EH (cell line): ENCODE measurements at places on chromosomes 7 and 10.
A peak's percentile ranks its signal among the peaks of the same experiment; 100 is the strongest.

GRCh38 chr7:85074-85882 is 107.1 kb upstream of the FAM20C start:
- DNase-seq, result peak; percentile 45

DNA sequence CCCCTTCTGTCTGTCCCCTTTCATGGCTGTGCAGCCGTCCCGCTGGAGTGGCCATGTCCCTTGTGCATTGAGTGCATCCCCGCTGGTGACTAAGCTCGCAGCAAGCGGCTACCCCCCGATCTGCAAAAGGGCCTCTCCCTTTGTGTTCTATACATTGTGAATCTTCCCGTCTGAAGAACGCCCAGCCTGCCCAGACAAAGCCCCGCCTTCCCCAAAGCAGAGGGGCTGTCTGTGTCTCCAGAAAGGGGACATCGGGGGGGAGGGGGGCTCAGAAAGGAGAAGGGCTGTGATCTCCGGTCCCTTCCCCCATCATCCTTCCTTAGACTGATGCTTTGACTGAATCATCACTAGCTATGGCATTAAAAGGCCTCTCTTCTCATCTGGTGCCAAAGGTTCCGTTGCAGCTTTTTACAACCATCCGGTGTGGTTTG is 11.9 kb downstream of the NPTX2 start:
- DNase-seq, result no peak

GRCh38 chr10:77084431-77085144 is 553.0 kb downstream of the KCNMA1 start:
- DNase-seq, result no peak

DNA sequence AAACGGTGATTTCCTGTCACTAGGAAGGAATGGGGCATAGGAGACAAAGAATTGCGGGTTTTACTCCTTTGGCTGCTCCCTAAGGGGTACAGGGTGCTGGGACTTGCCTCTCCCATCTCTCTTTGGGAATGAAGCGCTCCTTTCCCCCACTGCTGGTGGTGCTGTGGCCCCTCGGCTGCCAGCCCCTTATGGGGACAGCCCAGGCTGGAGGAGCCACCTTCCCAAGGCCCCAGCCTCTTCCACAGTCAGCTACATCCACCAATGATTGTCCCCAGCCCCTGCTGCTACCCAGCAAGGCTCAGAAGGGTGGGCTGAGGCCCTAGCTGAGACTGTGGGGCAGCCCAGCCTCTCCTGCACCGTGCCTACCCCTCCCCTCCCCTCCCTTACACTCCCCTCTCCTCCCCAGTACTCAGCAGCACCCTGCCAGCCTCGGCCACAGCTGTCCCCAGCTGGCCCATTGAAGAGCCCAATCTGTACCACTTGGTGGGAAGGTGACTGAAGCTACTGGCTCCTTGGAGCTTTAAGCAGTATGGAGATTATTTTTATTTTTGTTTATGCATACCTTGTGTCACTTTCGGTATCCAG is 19.0 kb downstream of the PRKAG2 start:
- no peak for DNase-seq

- no peak for DNase-seq
Measured at GRCh38 chr7:5068521-5068920, 22.9 kb downstream of the RBAK start.

DNA sequence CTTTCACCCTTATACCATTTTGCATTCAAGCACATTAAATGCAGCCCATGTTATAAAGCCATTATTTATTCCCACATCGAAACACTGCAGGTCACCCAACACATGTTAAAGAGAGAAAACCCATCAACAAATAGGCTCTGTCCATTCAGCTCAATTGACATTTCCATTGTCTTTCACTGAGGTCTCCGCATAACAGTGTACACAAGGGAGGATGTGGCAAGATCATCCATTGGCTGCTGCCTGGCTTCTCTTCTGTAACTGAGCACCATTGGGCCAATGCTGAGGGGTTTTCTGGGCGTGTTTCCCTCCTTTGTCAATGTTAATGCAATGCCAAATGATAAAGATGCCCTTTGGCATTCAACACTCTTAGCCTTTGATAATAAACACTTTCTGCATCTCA is 278.1 kb upstream of the SP4 start:
- DNase-seq, result no peak

DNA sequence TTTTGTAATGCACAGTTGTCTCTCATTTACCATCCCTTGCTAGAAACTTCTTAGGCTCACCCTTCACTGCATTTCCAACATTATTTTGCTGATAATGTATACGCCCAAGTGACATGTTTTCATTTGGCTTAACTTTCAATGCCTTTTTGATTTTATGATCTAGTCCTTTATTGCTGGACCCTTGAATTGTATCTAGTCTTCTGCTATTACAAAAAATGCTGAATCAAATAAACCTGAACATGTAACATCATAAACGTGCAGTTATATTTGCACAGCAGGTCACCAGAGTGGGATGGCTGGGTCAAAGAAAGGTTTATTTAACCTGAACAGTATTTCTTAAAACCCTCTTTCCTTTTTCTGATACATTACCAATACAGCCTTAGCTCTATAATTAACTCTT is 63.0 kb downstream of the MINDY3 start:
- DNase-seq, result no peak

DNA sequence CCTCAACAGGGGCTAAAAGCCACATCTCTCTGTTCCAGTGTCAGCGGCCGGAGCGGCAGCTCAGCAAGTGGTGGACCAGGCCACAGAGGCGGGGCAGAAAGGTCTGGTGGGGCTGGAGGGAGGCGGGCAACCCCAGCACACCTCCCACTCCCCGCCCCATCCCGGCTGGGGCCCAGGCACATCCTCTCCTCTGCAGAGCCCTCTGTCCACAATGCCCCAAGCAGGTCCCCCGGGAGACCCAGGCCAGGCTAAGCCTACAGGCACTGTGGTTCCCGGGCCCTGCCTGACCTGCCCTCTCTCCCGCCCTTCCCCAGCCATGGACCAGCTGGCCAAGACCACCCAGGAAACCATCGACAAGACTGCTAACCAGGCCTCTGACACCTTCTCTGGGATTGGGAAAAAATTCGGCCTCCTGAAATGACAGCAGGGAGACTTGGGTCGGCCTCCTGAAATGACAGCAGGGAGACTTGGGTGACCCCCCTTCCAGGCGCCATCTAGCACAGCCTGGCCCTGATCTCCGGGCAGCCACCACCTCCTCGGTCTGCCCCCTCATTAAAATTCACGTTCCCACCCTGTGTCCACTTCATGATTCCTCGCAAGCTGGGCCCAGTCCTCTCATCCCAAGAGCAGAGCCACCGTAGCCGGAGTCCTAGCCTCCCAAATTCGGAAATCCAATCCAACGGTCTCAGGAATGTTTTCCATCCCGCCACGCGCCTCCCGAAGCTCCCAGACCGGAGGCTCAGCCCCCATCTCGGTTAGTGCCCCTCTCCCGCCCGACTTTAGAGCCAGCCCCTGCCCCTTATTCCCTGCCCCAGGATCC is 2.1 kb downstream of the ADIRF start:
- DNase-seq, result peak; percentile 85

DNA sequence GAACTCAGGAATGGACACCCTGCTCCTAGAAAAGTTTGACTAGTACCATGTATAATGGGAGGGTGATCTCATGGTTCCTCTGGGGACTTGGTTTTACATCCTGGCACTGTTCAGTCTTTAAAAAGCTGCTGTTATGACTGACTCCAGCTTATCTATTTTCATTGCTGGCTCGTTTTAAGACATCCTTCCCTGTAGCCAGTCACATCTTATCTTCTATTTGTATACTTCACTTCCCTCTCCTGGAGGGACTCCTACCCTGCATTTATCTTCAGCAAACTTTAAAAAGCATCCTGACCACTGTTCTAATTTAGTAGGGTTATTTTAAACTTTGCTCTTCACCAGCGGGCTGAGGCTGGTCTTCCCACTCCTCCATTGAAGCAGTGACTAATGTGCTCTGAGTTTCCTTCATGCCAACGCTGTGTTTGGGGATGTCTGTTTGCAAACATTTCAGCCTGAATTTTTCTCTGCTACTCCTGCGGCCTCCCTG is 72.9 kb upstream of the ARMC3 start:
- peak; percentile 18 for DNase-seq

DNA sequence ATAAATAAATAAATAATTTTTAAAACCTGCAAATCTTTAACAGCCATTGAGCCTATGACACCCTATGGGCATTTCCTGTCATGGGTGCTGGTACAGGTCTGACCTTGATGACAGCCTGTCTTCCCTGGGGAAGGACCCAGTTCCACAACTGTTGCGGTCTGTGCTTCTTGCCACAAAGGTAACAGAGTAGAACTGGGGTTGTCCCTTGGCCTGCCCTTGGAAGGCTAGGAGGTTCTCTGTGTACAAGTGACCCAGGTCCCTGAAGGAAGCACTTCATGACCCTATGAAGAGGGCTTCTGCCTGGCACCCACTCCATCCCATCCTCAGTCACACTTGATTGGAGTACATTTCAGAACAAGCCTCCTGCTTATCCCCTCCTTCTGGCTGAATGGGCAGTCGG is 66.9 kb downstream of the OGDH start:
- no peak for DNase-seq

GRCh38 chr7:18402488-18403183 is 92.9 kb upstream of the HDAC9 start:
- peak; percentile 86 for DNase-seq

DNA sequence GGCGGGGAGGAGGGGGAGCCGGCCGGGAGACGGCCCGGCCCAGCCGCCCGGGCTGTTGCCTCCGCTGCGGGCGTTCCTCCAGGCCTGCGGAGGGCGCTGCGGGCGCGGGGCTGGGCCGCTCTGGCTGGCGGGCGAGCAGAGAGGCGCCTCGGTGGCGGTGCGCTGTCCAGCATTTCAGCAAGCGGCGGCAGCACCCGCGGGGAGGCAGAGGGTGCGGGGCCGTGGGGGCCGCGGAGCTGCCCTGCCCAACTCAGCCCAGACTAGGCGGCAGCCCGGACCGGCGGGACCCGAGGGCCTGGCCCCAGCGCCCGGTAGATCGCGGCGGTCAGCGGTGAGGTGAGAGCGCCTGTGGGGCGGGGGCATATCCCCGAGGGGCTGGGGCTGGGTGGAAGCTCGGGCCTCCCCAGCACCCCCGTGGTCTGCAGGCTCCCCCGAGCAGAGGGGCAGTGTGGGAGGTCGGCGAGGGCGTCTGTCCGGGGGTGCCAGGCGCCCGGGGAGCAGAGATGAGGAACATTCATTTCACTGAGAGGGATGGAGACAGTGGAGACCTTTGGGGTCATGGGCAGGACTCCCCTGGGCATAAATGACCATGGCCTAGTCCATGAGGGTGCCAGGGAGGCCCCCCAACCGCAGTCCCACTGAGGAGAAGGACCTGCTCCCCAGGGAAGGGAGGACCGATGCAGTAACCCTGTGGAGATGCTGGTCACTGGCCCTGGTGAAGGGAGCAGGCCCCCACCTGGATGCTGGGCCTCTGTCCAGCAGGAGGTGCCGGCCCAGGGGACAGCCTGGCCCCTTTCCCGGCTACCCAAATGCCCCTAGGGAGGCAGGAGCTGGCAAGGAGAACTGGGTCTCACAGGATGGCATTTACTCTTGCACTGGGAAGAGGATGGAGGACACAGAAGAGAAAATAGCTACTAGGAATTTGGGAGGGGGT is at the start of gene SRRM3:
Gene SRRM3 (plus strand): TSS at position 165 of the 934 bp plus-strand sequence. CDS start 33,171 bp downstream, outside the sequence.
- DNase-seq, result peak; percentile 71

GRCh38 chr7:141128506-141128905 is 54.6 kb downstream of the TMEM178B start:
- DNase-seq, result no peak

DNA sequence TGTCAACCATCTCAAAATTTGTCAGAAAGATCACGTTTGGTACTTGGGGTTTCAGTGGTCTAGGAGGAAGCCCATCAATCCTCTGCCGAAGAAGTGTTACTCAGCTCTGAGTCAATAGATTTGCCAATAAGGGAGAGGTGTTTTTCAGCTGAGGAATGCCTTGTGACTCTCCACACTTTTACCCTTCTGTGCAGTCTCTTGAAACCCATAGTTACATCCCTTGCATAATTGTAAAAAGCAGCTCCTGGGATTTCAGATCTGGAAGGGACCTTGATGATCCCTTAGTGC is 47.5 kb downstream of the INSYN2A start:
- DNase-seq, result peak; percentile 84

DNA sequence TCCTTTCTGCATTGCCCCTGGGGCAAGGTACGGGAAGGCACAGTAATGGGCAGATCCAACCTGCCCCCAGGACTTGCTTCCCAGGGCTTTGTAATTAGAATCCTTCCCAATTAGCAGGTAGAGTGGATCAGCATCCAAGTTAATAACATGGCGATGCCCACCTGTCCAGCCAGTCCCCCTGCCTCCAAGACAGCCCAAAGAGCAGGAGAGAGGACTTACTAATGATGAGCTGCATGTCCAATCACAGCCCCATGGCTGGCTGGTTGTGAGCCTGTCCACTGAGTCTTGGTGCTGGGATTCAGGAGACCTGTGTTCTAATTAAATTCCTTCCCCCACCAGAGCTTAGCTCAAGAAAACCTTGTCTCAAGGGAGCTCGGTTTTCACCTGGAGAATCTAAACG is 49.0 kb downstream of the RPS24 start:
- no peak for DNase-seq

GRCh38 chr7:1666317-1666822 is 3.7 kb upstream of the ELFN1 start:
- DNase-seq, result peak; percentile 25

GRCh38 chr7:489876-490275 is 29.8 kb downstream of the PDGFA start:
- no peak for DNase-seq

- peak; percentile 88 for DNase-seq
Measured at GRCh38 chr10:12067336-12067735, 1.4 kb upstream of the DHTKD1 start.

GRCh38 chr10:33109788-33110469 is 151.9 kb upstream of the ITGB1 start:
- DNase-seq, result no peak

DNA sequence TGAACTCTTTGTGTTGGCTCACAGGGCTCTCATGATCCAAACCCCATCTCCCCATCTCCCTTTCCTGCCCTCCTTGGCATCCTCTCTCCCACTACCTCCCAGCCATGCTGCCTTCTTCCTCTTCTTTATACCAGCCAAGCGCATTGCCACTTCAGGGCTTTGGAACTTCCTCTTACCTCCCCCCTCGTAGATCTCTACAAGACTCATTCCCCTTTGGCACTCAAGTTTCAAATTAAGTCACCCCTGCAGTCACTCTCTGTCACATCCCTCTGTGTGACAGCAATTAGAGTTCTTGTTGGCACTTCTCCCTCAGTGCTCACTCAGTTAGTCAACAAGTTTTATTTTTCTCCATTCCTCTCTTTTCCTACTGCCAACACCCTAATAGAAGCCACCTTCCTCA is 20.8 kb upstream of the NRP1 start:
- DNase-seq, result peak; percentile 26

GRCh38 chr10:14737808-14738545 is 36.7 kb downstream of the FAM107B start:
- no peak for DNase-seq

DNA sequence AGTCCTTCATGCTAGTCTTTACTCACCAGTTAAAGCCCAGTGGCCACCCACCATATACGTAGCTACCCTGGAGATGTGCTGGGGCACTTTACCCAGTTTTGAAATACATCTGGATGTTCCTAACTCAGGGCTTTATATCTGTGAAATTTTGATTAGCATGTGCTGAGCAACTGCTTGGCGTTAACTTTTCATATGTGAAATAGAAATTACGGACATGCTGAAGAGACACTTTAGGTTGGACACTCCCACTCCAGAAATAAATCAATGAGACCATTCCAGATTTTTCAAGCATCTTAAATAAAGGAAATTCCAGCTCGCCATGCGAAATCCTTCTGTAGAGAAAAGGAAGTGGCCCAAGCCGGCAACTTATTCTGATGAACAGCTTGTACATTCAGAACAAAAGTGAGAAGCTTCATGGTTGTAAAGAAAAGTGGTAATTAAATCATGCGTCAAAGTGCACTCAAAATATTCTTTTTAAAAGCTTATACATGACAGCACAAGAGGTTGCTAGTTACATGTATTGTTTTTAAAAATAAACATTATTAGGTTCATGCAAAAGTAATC is 153.5 kb upstream of the ITGB1 start:
- no peak for DNase-seq

GRCh38 chr7:79504607-79505389 is 51.3 kb upstream of the MAGI2 start:
- peak; percentile 36 for DNase-seq
